ENCODE measurements at places on chromosomes 5 and 9.

- no peak for DNase-seq
These were observed 31.7 kb downstream of the GSN start for GRCh38 chr9:121299467-121300282.

- DNase-seq, result no peak
These were observed 3.1 kb downstream of the EGR1 start for GRCh38 chr5:138468133-138468965.

GRCh38 chr9:119166096-119166495 lies 203.1 kb downstream of the BRINP1 start:
- DNase-seq, result no peak

DNA sequence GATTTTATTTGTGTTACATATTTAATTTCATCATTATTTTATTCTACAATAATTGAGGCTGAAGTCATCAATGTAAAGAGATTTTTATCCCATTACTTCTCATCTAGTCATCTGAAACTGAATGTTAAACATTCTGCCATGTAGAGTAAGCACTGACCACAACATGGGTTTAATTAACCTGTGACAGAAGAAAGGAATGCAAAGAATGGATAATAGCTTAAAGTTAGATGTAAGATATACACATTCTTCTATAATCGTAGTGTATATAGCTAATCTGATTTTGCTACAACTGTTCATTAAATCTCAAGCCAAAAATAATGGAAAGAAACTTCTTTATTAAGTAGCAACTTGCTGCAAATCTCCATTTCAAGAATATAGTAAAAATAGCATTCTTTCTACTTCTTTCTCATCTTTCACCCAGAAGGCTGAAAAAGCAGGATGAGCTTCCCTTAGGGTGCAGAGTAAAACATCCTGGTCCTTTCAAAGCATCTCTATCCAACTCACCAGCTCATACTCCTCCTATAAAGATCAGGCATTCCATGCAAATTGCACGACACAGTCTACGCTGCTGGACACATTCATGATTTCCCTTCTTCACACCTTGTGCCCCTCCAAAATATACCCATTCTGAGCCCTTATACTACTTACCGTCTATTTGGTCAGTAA lies 115.2 kb downstream of the EFNA5 start:
- DNase-seq, result no peak

DNA sequence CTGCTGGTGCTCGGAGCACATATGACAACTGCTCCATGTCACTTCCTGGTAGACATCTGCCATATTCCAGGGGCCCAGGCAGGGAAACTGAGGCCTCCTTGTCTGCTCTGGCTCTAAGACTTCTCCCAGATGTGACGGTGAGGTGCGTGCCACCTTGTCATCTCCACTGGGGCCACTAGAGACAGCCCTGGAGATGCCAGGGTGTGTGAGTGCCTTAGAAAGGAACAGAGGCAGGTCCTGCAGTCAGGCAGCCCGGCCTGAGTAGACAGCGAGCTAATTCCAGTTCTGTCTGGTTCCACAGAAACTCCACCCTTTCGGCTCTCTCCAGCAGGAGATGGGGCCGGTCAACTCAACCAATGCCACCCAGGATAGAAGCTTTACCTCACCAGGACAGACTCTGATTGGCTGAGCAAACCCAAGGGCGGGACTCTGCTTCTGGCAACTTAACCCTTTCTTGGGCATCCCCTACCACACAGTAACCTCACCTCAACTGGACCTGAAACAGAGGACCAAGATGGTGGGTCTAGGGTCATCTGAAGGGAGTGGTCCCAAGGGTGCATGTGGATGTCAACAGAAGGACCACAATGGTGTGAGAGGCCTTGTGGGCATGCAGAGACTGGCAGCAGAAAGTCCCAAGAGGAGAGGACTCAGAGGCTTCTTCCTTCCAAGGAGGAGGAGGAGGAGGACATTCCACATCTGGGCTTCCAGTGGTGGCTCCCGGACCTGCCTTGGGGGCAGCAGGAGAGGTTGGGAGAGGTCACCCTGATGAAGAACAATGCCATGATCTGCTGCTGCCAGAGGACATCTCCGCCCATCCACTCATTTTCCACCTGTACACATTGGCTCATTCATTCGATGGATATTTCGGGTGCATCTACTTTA lies 77.7 kb downstream of the RGS3 start:
- peak; percentile 84 for DNase-seq

GRCh38 chr9:99778836-99779235 lies 42.8 kb upstream of the NR4A3 start:
- DNase-seq, result no peak

DNA sequence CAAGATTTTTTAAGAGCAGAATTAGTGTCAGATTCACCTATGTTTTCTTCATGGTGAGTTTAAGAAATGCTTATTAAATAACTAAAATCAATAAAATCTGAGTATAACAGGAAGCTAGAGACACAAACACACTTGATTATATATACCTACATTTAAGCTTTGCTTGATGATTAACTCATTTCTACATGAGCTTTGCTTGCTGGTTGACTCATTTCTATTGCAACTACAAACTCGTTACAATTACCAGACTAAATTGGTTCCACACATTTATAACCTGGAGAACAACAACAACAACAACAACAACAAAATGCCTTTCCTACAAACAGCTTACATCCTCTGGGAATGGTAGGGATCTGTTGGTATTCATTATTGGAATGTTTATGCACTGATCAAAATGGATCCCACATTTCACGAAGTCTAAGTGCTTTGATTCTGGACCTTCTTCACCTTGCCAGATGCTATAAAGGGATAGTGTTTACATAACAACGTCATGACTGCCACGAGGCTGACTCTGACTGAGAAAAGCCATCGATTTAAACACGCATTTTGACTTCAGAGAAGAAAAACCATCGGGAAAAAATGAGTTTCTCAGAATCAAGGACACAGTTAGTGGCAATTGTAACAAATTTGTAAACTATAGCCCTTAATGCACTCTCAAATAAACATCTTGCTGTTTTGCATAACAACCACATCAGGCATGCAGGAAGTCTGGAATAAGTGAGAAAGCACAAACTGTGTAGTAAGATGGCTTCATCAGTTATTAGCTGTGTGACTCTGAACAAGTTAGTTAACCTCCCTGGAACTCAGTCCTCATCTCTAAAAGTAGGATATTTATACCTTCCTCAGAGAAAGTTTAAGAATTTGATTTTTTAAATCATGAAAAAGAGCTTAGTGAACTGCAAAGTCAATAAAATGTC lies 49.8 kb downstream of the RASEF start:
- no peak for DNase-seq

GRCh38 chr9:92528522-92528849 lies 7.3 kb downstream of the ECM2 start:
- no peak for DNase-seq

GRCh38 chr9:1837453-1838084 lies 177.6 kb upstream of the SMARCA2 start:
- DNase-seq, result no peak

- DNase-seq, result no peak
These were observed 341.0 kb downstream of the EBF1 start for GRCh38 chr5:158758675-158759074.

DNA sequence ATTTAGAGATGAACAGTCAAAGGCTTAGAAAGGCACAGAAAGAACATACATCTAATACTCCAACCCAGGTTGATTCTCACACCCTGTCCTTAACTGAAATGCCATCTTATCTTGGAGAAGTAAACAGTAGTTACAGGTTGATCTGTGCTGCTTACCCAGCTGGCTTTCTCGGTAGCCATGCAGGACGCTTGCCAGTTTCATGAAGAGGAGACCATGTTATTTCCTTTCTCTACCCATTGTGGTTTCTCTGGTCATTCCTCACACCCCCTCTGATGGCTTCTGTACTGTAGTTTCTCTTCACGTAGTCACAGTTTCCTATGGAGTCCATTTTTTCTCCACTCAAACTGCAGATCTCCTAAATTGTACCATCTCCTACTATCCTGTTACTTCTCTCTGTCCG lies 206.0 kb downstream of the SGCD start:
- DNase-seq, result no peak

DNA sequence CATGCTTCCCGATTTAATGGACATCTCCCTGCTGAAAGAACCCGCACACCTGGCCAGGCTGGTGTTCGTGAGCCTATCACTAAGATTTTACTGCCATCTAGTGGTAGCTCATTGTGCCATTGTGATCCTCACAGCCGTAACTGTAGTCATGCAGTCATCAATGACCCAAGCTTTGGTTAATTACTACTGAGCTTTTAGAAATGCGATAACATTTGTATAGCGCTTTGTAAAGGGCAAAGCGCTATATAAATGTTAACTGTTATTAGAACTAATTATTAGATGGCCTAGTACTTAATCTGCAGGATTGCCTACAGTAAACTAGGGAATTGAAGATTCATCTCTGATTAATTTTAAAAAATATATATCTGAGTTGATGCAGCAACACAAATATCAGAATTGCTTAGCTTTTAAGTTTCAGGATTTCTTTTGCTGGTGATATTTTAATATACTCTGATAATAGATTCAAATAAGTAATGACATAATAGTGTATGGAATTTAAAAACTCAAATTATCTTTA lies 90.2 kb downstream of the HACD4 start:
- DNase-seq, result peak; percentile 71

DNA sequence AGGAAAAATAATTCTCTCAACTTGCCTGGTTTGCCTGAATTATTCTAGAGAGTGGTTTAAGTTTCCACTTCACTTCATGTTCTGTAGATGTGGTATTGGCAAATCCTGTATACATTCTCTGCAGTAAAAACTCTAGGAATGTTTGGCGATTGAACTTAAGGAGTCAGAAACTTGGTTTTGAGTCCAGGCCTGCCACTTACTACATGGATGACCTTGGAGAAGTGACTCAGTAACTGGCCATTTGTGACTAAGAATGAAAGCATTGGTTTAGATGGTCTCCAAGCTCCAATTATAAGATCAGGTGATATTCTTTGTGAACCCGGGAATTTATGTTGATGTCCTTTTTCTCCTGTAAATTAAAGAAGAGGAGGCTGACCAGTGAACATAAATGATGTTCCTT lies 233.8 kb downstream of the GAS1 start:
- no peak for DNase-seq

DNA sequence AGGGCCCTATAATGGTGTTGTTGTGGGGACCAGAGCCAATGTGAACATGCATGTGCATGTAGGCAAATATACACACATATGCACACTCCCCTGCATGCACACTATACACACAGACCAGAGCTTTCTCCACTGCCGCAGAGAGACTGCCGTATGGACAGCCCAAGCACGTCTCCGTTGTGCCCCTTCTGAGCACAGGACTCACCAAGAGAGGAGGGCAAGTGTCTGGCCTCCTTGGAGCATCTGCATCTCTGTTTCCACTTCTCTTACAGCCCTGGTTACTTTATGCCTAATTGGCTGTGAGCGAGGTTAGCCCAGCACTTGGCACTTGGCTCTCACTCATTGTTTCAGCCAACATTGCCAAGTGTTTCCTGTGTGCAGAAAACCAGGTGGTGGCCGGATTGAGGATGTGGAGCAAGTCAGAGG lies 30.4 kb downstream of the CSF2 start:
- no peak for DNase-seq

- no peak for DNase-seq
These were observed 18.4 kb upstream of the FBP2 start for GRCh38 chr9:94612071-94612470.

GRCh38 chr5:172872997-172873491 lies 39.0 kb downstream of the ERGIC1 start:
- DNase-seq, result no peak

- DNase-seq, result no peak
These were observed 64.5 kb downstream of the SEC61B start for GRCh38 chr9:99286536-99286935.

DNA sequence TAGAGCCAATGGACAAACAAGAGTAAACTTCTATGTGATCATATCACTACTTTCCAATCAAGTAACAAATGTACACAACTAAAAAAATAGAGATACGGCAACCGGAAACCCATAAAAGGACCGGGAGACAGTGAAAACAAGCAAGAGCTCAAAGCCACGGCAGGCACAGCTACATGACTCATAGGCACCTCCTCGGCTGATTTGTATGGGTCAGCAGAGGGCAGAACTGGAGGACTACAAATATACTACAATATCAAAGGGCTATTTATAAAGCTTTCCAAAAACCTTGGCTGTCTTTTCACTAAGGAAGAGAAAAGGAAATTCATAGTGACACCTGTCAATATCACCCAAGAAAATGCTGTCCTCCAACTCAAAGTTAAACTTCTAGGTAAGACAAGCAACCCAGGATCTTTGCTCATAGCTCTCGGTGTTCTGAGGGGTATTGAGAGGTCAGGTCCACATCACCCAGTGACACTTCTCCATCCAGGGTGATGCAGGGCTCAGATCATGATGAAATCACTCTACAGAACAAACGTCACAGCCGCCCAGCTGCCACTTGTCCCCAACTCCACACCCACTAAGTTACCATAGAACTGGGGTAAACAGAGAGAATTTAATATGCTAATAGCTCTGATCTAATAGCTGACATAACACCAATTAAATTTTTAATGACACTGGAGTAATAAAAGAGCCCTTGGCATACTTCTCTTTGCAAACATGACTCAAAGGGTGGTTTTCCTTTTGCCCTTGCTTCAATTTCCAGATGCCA lies 41.3 kb downstream of the PFDN1 start:
- peak; percentile 34 for DNase-seq

- no peak for DNase-seq
These were observed 439.0 kb downstream of the ENC1 start for GRCh38 chr5:74201334-74202081.

GRCh38 chr9:85061969-85062368 lies 392.4 kb downstream of the NTRK2 start:
- no peak for DNase-seq

DNA sequence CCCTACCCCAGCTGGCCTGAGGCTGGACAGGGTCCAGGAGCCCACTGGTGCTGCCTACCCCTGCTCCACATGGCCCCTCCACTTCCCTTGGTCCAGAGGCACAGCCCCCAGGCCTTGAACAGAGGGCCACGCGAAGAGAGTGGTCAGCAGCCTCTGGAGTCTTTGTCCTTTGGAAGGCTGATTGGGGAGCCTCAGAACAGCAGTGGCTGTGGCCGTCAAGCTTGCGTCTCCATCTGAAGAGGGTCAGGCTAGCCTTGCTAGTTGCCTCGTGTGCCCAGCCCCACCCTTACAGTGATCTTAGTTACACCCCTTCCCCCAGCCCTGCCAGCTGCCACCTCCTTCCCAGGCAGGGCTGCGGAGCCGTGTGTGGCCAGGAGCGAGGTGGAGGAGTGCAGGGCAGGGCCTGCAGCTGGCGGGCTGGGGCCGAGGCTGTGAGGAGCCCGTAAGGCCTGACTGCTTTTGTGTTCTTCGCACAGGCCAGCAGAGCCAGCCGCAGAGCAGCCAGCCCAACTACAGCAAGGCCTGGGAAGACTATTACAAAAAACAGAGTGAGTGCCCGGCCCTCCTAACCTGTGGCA lies 30.1 kb upstream of the PRDM12 start:
- DNase-seq, result no peak

GRCh38 chr9:73133921-73134407 lies 17.7 kb upstream of the ANXA1 start:
- peak; percentile 54 for DNase-seq

DNA sequence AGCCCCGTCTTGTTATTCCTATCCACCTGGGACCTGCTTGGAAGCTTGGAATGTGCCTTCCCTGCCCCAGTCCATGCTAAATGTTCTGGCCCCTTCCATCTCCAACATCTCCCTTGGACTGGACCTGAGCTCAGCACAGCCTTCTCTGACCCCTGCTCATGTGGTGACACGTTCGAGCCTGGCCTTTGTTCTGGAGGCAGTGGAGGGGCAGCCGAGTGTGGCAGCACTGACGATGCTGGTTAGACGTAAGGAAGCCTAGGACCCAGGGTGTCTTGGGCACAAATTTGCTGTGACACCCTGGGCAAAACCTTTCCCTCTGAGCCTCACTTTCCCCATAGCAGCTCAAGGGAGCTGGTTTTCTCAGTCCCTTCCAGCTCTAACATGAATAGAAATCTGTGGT lies 3.9 kb downstream of the SPACA9 start:
- DNase-seq, result no peak
